Glomerular endothelial cell (primary cell): ENCODE measurements at places on chromosomes 4 and X. TPM values are rescaled to one million over a fixed set of nuclear protein-coding genes. Genes with fewer than 3 reads are reported as not detected.

GAGE2A gene
- not detected in 2 replicates for total RNA-seq

NUP54 gene
- total RNA-seq: 24.8 and 28.5 TPM in 2 replicates

SHISA3 gene
- total RNA-seq: 2.0 and 3.2 TPM in 2 replicates

FMR1NB gene
- not detected in 2 replicates for total RNA-seq

CLTRN gene
- 0.12 and 2.1 TPM in 2 replicates for total RNA-seq

OCRL gene
- total RNA-seq: 14.7 and 20.3 TPM in 2 replicates

GPC3 gene
- total RNA-seq: not detected in 2 replicates

SLC25A43 gene
- 18.8 and 24.4 TPM in 2 replicates for total RNA-seq

MAGEB1 gene
- not detected in 2 replicates for total RNA-seq
